ENCODE measurements at places on chromosomes 13 and 19. TPM values are rescaled to one million over a fixed set of nuclear protein-coding genes. Genes with fewer than 3 reads are reported as not detected.

APOC4 gene
- total RNA-seq = not detected

LHB gene
- total RNA-seq = not detected

ELSPBP1 gene
- not detected for total RNA-seq

NLRP9 gene
- not detected for total RNA-seq

Data from CD4-positive, alpha-beta T cell (primary cell).